Right atrium auricular region (tissue), 2 donors: ENCODE measurements at places on chromosomes 11 and 22. TPM values are rescaled to one million over a fixed set of nuclear protein-coding genes. Genes with fewer than 3 reads are reported as not detected.
A peak's percentile ranks its signal among the peaks of the same experiment; 100 is the strongest.

DNA sequence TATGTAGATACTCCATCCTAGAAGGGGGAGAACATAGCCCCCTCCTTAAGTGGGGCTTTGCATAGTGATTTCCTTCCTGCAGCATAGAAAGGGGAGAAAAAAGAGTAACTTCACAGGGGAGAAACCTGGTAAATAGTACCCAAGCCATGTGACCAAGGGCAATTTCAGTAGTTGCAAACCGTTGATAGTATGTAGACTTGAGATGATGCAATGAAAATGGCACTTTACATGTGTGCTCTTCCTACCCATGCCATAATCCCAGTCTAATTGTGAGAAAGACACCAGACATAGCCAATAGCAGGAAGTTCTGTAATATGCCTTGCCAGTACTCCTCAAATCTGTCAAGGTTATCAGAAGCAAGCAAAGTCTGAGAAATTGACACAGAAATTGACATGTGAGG lies 104.1 kb downstream of the NCAM1 start:
- no peaks in the 10 kb centered on the region for H3K36me3 ChIP-seq
- no peak overlapping the region for H3K4me3 ChIP-seq
- H3K4me1 ChIP-seq, result no peaks in the 10 kb centered on the region
- H3K27me3 ChIP-seq, result no peaks in the 10 kb centered on the region
- no peak overlapping the region for H3K27ac ChIP-seq

DNA sequence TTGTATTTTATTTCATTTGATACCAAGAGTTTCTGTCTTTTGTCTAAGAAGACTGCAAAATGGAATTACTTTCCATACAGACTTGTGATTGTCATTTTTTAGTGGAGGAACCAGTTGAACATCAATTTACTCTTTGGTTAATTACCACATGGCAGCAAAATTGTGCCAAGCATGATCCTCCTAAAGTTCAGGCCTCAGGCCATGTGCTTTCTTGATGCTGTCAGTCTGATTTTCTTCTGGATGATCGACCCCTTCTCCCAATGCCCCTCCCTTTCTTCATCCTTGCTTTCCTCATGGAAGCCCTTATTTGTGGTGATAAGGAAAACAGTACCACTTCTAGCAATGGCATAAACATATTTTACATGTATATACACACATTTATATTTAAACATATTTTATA lies 76.2 kb downstream of the SVIP start:
- DNase-seq, result no peak
- H3K27me3 ChIP-seq, result no peaks in the 10 kb centered on the region
- H3K4me3 ChIP-seq, result no peak overlapping the region
- H3K27ac ChIP-seq, result no peak overlapping the region
- no peaks in the 10 kb centered on the region for H3K36me3 ChIP-seq

DNA sequence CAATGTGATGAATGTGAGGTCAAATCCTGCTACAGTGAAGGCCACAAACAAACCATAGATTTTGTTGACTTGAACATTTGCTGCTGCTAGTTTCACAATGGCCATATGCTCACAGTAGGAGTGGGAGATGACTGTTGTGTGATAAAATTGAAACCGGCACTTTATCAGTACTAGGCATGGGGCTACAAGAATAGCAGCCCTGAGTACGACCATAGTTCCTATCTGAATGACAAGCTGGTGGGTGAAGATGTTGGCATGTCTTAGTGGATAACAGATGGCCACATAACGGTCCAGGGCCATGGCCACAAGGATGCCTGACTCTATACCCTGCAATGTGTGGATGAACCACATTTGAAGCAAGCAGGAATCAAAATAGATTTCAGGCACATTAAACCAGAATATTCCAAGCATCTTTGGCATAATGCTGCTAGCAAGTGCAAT lies 2.8 kb downstream of the OR52A1 start:
- no peaks in the 10 kb centered on the region for H3K36me3 ChIP-seq
- H3K27ac ChIP-seq, result no peak overlapping the region
- no peaks in the 10 kb centered on the region for H3K27me3 ChIP-seq
- H3K4me3 ChIP-seq, result no peak overlapping the region
- DNase-seq, result no peak

GRCh38 chr11:29641201-29641600 lies 375.6 kb downstream of the KCNA4 start:
- no peaks in the 10 kb centered on the region for H3K36me3 ChIP-seq
- H3K4me1 ChIP-seq, result no peaks in the 10 kb centered on the region
- H3K27me3 ChIP-seq, result no peaks in the 10 kb centered on the region
- H3K27ac ChIP-seq, result no peak overlapping the region

GRCh38 chr11:97963528-97964331 lies 1057.0 kb upstream of the CNTN5 start:
- no peak for DNase-seq
- H3K27ac ChIP-seq, result no peak overlapping the region
- no peaks in the 10 kb centered on the region for H3K36me3 ChIP-seq
- H3K27me3 ChIP-seq, result no peaks in the 10 kb centered on the region

GRCh38 chr11:17978553-17979287 lies 34.1 kb downstream of the SERGEF start:
- H3K4me3 ChIP-seq, result no peak overlapping the region
- peaks cover 7% of the 10 kb centered on the region for H3K4me1 ChIP-seq
- H3K27ac ChIP-seq, result no peak overlapping the region
- no peaks in the 10 kb centered on the region for H3K36me3 ChIP-seq
- no peak for DNase-seq
- H3K27me3 ChIP-seq, result no peaks in the 10 kb centered on the region

DNA sequence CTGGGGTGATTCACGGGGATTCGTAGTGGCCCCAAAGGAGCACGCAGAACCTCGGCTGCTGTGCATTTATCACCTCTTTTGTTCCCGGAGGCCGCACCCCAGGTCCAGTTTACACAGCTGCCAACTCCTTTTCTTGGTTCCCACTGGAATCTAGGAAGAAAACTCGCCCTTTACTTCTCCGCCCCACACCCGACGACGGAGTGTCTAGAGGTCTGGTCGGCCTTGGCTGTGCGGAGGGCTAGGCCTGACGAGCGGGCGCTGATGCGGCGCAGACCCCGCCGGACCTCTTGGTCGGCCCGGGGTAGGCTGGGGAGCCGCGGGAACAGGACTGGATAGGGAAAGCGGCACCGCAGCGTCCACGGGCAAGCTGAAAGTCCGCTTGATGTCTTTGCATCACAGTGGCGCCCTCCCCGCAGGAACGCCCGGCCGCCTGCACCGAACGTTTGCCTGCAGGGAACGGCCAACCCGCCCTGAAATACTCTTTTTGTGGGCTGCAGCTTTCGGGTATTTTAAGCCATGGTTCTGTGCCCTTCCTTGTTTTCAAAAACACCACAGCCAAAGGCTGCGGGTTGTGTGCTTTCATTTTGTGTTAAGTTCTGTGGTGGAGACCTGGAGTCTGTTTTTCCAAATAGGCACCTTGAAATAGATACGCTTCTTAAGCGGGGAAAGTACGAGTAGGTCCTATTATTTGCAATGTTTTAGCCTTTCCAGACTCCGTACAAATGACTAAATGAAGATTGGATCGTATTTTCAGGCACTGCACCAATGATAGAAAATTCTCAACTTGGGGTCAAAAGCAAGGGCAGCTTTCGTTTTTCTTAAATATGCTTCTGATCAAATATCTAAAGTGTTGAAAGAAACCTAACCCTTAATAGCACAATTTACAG lies 829 bp upstream of the ZBED5 start:
- peak overlapping the region; percentile 89 for H3K4me3 ChIP-seq
- H3K27me3 ChIP-seq, result no peaks in the 10 kb centered on the region
- DNase-seq, result peak; percentile 73
- H3K27ac ChIP-seq, result peak overlapping the region; percentile 99
- H3K4me1 ChIP-seq, result no peaks in the 10 kb centered on the region

DNA sequence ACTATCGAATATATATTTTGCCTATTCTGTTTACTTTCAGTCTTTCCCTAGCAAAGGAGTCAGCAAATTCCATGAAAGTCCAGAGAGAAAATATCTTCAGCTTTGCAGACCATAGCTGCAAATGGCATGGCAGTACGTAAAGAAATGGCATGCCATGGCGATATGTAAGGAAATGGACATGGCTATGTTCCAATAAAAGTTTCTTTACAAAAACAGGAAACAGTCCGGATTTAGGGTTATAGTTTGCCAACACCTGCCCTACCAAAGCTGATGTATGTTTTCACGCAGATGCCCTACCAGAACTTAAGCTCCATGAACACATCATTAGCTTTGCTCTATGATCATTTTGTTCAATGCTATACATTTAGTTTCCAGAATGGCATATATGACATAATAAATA lies 19.5 kb downstream of the KIAA0930 start:
- no peak for DNase-seq
- no peak overlapping the region for H3K4me3 ChIP-seq
- H3K36me3 ChIP-seq, result no peaks in the 10 kb centered on the region
- peaks cover 3% of the 10 kb centered on the region for H3K4me1 ChIP-seq

DNA sequence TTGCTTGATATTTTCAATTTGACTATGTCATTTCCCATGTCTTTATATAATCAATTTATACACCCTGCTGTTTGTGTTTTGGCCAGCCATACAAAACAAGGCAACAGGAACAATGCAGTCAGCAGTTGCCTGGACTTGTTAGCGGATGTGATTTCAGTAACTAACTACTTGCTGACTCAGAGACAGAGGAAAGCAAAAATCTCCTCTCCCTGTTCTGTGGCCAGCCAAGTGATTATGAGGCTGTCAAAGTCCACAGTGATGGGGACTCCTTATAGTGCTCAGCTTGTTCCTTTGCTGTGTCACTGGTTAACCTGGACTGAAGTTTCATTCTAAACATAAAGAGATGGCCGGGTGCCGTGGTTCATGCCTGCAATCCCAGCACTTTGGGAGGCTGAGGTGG lies 32.6 kb upstream of the APLP2 start:
- H3K4me3 ChIP-seq, result no peak overlapping the region
- H3K27me3 ChIP-seq, result no peaks in the 10 kb centered on the region

- peak overlapping the region; percentile 18 for H3K4me3 ChIP-seq
- H3K27ac ChIP-seq, result peak overlapping the region; percentile 62
- DNase-seq, result peak; percentile 93
- no peaks in the 10 kb centered on the region for H3K27me3 ChIP-seq
- H3K36me3 ChIP-seq, result peaks cover 10% of the 10 kb centered on the region
These were observed 16.0 kb upstream of the PHLDA2 start for GRCh38 chr11:2945031-2945756.

DNA sequence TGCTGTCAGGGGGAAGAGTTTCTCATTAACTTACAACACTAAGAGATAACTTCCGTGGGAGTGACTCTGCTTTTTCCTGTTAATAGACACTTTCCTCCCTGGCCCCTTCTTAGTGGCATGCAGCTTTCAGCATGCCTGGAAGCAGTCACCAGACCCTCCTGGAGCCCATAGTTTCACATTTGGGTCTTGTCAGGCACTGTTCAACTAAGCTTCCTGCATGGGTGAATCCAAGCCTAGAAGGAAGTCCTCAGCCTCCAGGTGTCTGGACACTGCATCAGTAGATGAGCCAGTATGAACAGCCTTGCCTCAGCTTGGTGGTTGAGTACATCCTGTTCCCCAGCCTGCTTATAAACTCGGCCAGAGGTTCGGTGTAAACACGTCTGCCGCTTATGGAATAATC lies 68.1 kb downstream of the PPP6R3 start:
- H3K4me1 ChIP-seq, result no peaks in the 10 kb centered on the region
- no peak for DNase-seq
- peaks cover 21% of the 10 kb centered on the region for H3K36me3 ChIP-seq
- H3K27me3 ChIP-seq, result no peaks in the 10 kb centered on the region
- no peak overlapping the region for H3K27ac ChIP-seq

DNA sequence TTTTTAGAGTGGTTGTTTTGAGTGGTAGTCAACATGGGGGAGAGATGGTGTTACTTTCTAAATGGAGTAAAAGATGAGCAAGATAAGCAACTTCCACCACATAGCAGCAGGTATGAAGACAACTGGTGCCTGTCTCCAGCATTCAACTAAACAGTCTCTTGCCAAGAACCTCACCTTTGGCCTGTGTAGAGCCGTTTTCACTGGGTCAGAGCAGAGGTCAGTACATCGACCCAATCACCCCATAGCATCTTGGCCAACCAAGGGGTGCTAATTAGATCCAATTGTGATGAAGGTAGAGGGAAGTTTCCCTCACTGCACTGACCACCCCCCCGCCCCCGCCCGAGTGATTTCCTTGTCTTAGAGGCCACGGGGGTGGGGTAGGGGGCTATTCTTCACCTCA lies 188.2 kb downstream of the BLID start:
- H3K4me1 ChIP-seq, result peaks cover 20% of the 10 kb centered on the region
- H3K36me3 ChIP-seq, result no peaks in the 10 kb centered on the region
- DNase-seq, result no peak
- H3K4me3 ChIP-seq, result no peak overlapping the region

- no peak overlapping the region for H3K4me3 ChIP-seq
- no peak for DNase-seq
- peaks cover 16% of the 10 kb centered on the region for H3K4me1 ChIP-seq
- H3K36me3 ChIP-seq, result peaks cover 23% of the 10 kb centered on the region
- H3K27ac ChIP-seq, result no peak overlapping the region
These were observed 54.6 kb downstream of the PRCP start for GRCh38 chr11:82845356-82846353.

DNA sequence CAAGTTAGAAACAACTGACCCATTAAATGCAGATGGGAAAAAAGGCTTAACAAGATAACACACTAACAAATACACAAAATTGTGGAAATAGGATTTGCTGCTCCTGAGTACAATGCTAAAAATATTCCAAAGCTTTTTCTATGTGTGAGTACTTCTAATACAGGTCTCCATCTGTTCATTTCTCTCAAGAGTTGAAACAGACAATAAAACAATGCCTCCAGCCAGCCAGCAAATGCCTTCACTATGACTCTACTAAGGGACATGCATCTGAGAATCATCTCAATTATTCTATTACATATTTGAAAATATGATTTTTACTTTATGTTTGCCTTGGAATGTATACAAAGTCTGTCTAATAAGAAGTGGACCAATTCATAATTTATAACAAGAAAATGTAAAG lies 119.0 kb downstream of the CADM1 start:
- no peak overlapping the region for H3K4me3 ChIP-seq
- no peaks in the 10 kb centered on the region for H3K36me3 ChIP-seq
- no peaks in the 10 kb centered on the region for H3K4me1 ChIP-seq
- H3K27ac ChIP-seq, result no peak overlapping the region
- H3K27me3 ChIP-seq, result no peaks in the 10 kb centered on the region
- no peak for DNase-seq

DNA sequence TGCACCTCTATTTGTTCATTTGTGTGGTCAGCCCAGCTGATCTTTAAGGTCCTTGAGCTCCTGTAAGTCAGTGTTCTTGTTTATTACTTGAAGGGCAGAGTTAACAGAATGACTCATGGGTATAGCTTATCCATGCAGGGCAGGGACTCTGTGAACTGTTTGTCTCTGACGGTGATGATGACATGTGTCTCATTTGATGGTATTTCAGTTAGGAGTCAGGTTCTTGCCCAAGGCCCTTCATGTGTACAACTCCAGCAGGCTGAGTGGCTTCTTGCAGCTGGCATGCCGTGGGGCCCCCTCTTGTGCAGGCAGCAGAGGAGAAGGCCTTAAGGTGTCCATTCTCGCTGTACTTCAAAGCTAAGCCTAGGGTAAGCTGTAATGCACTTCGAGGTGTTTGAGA lies 165.1 kb downstream of the DBX1 start:
- H3K27me3 ChIP-seq, result no peaks in the 10 kb centered on the region
- H3K27ac ChIP-seq, result peak overlapping the region; percentile 49
- peaks cover 18% of the 10 kb centered on the region for H3K4me1 ChIP-seq
- no peak overlapping the region for H3K4me3 ChIP-seq
- DNase-seq, result peak; percentile 61

TOP3B gene
- total RNA-seq, result 12.3 TPM

CSF2RB gene
- total RNA-seq, result 4.2 TPM

ARCN1 gene
- 103 TPM for total RNA-seq

BCO2 gene
- 40.6 TPM for total RNA-seq

FGF4 gene
- total RNA-seq, result not detected

TEAD1 gene
- 73.8 TPM for total RNA-seq
